Cerebellar cortex (tissue), 1 donor: ENCODE measurements at places on chromosomes 4 and X.
A peak's percentile ranks its signal among the peaks of the same experiment; 100 is the strongest.

DNA sequence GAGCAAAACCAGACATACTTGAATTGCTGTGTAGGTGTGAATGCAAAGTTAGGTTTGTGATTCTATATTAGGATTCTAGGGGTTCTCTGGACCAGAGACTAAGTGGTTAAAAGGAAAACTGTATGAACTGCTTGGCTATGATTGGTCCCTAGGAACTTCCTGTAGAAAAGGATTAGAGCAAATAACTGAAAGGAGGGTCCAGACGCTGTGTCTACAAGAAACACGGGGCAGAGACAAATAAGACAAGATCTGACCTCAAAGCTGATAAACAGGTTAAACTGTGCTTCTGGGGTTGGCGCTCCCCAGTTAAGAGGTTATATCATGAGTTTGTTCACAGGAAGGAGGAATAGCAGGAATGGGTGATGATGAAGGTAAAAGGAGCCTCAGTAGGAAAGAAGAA lies 183.6 kb downstream of the MGST2 start:
- DNase-seq = no peak

DNA sequence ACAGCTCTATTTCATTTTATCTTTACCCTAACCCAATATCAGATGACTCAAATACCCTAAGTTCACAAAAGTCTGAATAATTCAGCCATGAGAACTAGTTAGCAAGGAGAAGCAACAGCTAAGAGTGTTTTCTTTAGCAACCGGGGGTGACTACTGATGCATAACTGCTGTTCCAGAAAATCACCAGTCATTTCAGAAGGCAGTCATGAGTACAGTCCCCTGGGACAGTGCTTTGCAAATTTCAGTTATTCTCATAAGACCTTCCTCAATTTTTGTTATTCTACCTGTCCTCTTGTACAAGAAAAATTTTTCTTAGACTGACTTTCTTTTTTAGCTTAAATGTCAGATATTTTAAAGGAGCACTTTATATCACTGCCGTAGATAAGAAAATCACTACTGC lies 16.4 kb downstream of the BANK1 start:
- DNase-seq = no peak

- no peak for DNase-seq
These were observed 317.4 kb downstream of the STIM2 start for GRCh38 chr4:27178061-27178460.

DNA sequence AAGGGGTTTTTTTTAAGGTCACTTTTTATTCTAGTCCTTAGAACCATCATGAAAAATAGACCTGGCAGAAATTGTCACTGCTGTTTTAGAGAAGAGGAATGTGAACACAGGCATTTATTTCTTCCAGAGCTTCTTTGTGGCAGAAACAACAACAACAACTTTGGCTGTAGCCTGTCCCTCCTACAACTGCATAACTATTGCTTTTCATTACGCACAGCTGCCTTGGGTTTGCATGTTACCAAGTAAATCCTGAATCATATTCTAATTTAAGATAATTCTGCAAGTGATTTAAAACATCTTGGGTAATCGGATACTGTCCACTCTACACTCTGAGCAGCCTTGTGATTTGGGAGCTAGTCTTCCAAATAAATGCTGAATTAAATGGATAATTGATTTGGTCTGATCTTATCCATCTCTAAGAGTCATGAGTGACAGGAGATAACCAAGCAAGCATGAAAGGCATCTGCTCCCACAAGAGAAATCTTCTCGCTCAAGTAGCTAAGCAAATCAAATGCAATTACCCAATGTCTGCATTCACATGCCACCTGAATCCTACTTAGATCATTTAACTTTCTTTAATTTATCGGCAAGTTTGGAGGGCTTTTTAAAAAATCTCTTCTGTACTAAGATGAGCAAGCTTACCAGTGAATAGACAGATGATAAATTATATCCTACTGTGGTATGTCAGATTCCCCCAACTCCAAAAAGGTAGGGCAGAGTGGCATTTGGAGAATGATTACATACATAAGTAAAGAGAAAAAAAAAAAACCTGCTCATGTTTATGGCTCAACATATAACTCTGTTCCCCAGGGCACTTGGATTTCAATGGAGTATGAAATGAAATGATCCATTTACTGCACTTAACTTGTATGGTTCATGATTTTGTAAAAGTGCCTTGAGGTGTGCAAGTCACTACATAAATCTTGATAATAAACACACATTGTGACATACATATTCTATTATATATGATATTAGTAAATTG lies 73.6 kb downstream of the EGF start:
- no peak for DNase-seq

DNA sequence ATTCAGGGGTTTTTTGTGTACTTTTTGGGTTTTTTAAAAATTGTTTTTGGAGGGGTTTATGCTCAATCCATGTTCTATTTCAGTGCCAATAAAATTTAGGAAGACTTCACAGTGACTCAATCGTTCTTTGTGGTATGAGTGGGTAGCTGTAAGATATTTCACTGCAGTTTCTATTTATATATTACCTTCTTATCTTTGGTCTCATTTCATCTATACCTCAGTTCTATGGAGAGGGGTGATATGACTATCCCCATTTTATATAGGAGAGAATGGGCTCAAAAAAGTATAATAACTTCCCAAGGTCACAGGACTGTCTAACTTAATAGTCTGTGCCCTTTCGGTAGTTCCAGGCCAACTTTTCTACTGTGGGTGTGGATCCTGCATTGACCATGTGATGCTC lies 74.4 kb downstream of the MSN start:
- no peak for DNase-seq

DNA sequence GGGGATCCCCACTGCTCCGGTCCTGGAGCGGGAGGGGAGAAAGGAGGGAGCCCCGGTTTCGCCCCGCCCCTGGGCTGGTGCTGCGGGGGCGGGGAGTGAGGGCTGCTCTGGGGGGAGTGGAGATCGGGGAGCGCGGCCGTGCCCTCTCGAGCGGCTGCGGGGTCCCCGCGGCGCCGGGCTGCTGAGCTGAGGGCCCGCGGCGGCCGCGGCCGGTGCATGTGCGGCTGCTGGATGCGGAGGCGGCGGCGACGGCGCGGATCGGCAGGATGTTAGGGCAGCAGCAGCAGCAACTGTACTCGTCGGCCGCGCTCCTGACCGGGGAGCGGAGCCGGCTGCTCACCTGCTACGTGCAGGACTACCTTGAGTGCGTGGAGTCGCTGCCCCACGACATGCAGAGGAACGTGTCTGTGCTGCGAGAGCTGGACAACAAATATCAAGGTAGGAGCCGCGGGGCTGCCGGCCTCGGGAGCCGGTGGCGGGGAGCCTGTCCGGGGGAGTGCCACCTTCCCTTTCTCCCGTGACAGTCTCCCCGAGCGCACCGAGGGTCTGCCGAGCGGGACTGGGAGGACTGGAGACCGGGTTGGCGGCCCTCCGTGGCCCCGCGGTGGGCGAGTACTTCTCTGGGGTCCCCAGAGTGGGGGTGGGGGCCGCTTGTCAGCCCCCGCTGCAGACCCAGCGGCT lies at the start of gene ING2:
TSS of gene ING2 (plus strand) at position 129 of the 681 bp plus-strand sequence. CDS start at position 267, 138 bp downstream.
- peak; percentile 85 for DNase-seq

DNA sequence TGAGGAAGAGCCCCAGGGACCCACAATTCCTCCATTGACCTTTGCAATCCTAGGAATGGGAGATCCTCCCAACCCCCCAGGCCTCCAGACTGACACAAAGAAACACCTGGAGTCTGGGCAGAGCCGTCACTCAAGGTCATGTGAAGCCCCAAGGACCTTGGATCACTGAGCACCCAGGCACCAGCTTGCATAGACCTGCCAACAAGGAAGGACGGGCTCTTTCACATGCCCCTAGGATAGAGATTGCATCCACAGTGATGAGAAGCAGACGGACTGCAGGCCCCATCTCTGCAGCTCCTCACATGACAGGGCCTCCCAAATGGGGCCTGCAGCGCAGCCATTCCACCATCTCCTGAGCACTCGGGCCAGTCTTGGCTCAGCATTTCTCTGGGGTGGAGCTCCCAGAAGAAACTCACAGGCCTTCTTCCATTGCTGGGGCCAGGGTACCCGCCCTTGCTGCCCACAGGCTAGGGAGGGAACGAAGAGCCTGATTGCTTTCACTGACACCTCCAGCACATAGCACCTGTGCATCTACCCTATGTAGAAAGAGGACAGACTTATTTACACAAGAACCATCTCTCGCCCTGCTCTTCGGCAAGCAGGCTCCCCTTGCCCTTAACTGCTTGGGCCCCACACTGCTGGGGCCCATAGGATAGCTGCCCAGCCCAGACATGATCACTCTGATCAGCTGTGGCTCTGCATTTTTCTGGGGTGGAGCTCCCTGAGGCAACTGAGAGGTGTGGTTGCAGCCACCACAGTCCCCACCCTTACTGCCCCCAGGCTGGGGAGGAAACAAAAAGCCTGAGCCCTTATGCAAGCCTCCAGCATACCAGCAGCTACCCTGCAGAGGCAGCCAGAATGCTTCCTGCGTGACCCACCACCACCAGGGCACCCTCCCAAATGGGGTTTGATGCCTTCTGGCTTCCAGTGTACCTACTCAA lies 185.7 kb upstream of the ZCCHC13 start:
- DNase-seq = no peak
